ENCODE measurements at places on chromosomes 5 and 9.

DNA sequence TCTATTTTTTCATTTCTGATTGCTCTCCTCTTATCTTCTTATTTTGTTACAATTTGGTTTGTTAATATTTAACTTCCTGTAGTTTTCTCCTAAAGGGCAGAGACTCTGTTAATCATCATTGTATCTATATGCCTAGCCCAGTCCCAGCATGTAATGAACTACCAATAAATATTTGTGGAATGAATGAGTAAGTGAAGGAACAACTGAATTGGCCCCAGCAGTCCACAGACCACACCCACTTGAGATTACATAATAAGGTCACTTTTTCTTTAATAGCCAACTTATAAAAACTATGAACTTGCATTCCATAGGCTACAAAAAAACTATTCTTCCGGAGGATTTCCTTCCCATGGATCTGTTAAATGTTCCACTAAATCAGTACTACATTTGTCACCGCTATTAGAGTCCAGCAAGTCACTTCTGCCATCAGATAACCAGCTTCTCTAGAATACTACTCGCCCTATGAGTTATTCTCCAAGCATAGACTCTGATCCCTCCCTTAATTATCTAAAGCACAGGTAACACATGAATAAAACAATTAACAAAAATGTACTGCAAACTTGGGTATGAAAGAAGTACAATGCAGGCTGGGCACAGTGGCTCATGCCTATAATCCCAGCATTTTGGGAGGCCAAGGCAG, 27.5 kb upstream of the TNPO1 start:
- DNase-seq, result no peak

GRCh38 chr5:39432696-39433530, 8.1 kb upstream of the DAB2 start:
- no peak for DNase-seq

DNA sequence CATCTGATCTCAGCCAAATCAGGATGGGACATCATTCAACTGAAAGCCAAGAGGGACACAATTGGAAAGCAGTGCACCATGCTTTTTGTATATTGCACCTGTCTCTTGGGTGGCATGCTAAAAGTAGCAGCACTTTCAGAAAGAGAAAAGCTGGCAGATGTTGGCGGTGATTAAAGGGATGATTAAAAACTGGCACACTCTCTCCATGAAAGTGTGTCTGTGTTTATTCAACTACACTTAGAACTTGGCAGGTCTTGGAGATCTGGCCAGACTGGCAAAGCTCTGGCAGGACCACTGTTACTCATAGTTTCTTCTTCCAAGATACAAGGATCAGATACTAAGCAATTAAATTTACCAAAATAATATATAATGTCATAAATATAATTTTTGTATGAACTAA, 112.9 kb upstream of the ELAVL2 start:
- no peak for DNase-seq

GRCh38 chr9:115195912-115196311, 78.0 kb upstream of the TNC start:
- DNase-seq, result no peak

- DNase-seq, result no peak
Observed at GRCh38 chr9:70964861-70965260, 156.6 kb downstream of the TRPM3 start.

DNA sequence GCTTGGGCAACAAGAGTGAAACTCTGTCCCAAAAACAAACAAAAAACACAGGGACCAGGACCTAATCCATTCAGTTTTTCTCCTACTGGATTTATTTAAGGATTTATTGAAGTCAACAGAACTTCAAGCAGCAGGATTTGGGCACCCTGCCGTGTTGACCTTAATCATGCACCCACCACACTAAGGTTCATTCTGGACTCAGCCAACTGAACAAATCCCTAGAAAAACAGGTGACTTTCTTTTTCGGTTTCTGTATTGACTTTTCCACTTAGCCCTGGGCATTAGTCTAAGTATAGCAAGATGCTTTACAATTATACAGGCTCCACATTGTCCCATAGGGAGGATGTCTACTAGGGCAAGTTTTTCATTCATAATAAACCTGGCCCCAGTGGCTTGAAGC, 30.0 kb downstream of the ZNF131 start:
- no peak for DNase-seq

- peak; percentile 77 for DNase-seq
Observed at GRCh38 chr5:176619203-176619568, 9.2 kb upstream of the GPRIN1 start.

DNA sequence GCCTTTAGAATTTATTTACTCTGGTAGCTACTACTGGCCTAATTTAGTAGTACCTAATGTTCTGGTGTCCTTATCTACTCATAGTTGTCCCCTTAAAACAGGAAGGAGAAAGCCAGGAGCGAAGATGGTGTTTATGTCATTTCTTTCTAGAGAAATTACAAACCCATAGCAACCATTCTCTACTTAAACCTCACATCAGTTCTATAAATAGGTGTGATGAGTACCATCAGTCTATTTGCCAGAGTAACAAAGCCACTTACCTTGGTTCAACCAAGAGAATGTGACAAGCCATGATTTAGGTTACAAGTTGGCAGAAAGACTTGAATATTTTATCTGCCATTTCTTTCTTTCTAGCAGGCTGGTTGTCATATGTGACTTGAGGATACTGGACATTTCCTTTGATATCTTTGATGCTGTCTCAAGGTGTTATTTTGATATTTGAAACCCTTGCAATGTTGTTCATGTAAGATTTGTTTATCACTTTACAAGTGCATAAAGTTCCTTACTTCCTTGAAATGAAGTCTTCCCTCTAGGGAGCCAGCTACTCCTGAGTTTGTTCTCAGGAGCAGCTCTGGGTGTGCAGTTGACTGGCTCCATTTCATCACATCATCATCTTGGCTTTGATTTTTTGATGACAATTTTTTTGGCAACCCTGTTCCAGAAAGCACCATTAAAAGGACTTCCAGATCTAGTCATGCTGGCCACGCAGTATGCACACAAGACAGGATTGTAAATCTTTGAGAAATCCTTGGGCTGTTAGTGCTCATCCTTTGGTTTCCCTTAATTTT, 286.8 kb downstream of the ARHGAP26 start:
- no peak for DNase-seq

DNA sequence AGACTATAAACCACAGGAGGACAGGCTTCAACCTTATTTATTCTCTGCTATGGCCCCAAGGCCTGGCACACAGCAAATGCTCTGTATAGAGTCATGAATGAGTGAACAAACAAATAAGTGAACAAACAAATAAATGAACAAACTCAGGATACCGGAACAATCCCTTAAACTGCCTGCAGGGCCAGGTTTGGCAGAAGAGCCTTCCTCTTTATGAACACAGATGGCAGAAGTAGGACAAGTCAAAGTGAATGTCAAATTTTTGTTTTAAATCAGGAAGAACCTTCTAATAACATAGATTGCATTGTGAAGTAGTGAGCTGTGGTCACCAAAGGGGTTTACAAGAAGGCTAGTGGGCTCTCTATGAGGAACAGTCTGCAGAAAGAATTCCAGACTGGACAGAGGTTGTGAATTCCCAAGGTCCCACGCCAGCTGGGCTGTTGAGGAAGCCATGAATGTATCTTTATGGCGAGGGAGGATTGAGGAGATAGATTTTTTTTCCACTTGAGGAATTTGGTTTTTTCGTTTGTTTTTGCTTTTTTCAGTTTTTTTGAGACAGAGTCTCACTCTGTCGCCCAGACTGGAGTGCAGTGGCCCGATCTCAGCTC, 30.3 kb upstream of the STING1 start:
- DNase-seq, result no peak

DNA sequence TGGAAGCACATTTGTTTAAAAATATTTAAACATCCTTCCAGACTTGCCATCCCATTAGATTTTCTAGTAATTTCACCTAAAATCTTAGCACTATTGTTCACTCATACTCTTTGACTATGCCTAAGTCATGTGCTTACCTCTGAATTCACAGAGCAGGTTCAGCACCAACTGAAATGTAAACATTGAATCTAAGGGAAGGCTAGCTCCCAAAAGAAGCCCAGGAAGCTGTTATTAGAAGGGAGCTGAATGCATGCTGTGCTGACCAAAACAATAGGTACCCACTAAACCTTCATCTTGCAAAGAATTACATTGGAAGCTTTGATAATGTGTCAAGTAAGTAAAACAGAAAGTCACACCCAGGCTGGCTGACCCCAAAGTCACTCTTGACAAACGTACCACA, 571.3 kb downstream of the GABRG2 start:
- DNase-seq, result no peak

DNA sequence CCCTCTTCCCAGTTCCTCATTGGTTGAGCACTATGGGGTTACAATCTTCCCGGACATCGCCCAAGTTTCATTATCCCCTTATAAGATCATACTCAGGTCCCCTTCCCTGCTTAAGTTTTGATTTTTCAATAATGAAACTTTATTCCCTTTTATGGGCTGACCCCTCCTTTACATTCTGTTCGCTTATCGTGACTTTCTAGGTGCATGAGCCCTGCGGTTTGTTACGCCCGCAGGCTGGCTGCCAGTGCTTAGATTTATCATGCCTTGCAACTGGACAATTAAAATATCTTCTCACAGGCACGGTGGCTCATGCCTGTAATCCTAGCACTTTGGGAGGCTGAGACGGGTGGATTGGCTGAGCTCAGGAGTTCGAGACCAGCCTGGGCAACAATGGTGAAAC, 127.9 kb upstream of the FER start:
- DNase-seq, result no peak

DNA sequence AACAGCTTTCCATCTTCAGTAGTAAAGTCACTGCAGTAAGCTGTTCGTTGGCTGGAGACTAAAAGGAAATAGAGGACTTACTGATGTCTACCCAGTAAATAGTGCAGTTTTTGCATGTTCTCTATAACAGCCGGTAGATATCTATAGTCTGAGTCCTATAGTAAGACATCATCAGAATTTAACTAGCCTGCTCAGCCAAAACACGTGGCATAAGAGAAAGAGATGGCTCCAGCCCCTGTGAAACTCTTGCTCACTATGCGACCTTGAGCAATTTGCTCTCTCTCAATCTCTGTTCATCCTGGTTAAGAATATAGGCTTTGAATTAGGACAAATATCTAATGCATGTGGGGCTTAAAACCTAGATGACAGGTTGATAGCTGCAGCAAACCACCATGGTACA, 201.6 kb upstream of the PAPPA start:
- no peak for DNase-seq

GRCh38 chr5:179907556-179908324, at the start of gene TBC1D9B:
TSS of gene TBC1D9B (minus strand) at chr5:179907897. CDS start at chr5:179907821, 76 bp downstream.
- DNase-seq, result peak; percentile 14

DNA sequence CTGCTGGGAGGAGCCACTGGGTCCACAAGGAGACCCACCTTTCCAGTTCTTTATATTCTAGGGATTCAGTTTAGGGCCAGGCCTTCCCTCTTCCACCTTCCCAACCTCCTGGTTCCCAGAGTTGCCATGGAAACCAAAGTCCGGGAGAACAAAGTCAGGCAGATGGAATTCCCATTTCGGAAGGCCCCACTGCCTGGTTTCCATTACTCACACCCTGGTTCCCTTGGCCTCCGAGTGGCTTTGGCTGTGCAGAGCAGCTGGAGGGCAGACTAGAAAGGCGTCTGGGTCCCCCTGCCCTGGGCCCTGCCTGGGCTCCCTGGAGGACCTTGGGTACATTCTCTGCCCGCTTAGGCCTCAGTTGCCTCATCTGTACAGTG, 136.1 kb downstream of the RGS3 start:
- DNase-seq, result no peak

DNA sequence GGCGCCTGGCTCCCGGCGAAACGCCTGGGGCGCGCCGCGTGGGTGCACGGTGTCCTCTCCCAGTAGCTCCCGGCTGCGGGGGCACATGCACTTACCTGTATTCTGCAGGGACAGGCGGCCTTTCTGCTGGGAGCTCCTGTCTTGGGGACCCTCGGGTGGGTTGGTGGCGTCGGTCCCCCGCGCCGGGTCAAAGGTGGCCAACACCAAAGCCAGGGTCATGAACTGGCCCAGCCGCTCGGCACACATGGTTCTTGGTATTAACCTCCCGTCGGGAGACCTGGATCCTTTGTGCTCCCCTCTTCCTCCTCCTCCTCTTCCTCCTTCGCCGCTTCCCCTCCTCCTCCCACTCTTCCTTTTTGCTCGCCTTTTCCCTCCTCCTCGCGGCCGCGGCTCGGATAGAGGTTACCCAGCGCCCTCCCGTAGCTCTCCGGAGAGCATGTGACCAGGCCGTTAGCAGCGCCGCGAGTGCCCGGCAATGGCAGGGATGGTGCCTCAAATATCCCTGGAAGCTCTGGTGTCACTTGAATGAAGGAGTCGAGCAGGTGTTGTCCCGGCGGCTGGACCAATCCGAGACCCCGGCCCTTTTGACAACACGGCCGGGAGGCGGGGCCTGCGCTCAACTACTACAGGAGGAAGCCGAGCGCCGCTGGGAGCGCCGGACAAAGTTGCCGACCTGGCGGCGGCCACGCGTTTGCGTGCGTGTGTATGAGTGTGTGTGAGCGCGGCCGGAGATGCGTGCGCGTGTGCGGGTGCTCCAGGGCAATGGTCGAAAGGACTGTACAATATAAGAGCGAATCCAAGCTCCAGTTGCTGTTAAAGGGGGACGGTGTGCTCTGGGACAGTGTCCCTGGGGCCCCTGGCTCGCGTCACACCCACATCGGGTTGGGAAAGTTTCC, at the start of gene STC2:
STC2 (minus strand) TSS at position 467 of the 896 bp plus-strand sequence; CDS start at position 246, 221 bp downstream.
- no peak for DNase-seq

DNA sequence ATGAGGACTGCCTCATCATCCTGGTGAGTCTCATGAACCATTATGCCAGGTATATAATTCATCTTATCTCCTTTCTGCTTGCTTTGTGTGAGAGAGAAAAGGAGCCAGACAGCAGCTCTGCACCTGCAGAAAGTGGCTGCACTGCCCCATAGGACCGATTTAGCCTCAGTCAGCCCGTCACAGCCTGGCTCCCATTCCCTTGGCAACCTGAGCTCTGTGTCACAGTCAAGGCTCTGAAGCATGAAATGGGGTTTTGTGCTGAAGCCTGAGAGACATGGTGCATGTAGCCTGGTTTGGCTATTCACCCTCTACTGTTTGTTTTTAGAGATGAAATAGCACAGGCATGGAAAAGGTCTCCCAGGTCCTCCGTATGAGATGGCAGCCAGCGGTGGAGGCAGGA, 198.3 kb downstream of the KCTD16 start:
- DNase-seq, result no peak

- no peak for DNase-seq
Observed at GRCh38 chr5:148465381-148466235, 81.8 kb downstream of the FBXO38 start.

DNA sequence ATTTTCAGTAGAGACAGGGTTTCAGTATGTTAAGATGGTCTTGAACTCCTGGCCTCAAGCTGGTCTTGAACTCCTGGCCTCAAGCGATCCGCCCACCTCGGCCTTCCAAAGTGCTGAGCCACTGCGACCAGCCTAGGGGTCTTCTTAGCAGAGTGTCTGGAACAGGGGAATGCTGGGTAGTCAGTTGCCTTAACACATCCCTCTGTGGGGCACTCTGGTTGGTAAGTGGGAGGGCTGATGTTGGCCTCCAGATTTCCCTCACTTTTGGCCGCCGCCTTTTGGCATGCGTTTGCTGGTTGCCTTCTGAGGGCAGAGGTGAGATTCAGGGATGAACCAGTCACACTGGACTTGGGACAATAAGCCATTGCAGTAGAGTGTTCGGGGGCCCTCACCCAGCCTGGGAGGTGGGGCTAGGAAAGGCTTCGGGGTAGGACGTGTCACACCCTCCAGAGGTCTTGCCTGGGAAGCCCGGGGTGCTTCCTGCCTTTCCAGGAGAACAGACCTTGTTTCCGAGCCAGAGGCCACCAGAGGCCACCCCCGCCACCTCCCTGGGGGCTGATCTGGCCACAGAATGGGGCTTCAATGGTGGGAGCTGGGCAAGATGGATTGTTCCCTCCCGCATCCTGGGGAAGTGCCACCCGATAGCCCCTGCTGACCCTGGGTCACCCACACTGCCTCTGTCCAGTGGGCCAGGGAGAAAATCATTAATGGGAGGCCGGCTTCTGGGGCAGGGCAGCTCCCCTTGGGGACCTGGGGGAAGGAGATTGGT, 13.3 kb downstream of the FGF18 start:
- DNase-seq, result no peak

Measured in stimulated activated CD8-positive, alpha-beta memory T cell treated with anti-CD3 and anti-CD28 coated beads, Interleukin-7, amount 100 ng/mL, for 4 hours (primary cell).